Sciatic nerve (tissue), 2 donors: ENCODE measurements at places on chromosomes 16 and 17. TPM values are rescaled to one million over a fixed set of nuclear protein-coding genes. Genes with fewer than 3 reads are reported as not detected.

PCGF2 gene
- total RNA-seq = 56.2 TPM

NACA2 gene
- not detected for total RNA-seq

JUP gene
- 78.2 TPM for total RNA-seq

ITGB3 gene
- total RNA-seq = 30.2 TPM

C16orf96 gene
- 0.22 TPM for total RNA-seq

ZFP3 gene
- total RNA-seq = 6.6 TPM

STAT5B gene
- total RNA-seq = 90.8 TPM

TPSAB1 gene
- total RNA-seq = 11.5 TPM

CCDC154 gene
- total RNA-seq = 3.3 TPM

MMP15 gene
- 44.0 TPM for total RNA-seq

BAIAP3 gene
- total RNA-seq = 3.9 TPM

OSGIN1 gene
- total RNA-seq = 11.5 TPM

TAC4 gene
- total RNA-seq = not detected

RAPGEFL1 gene
- total RNA-seq = 21.2 TPM

FAM171A2 gene
- total RNA-seq = 3.7 TPM

SLC4A1 gene
- total RNA-seq = 47.6 TPM

SHISA9 gene
- 3.8 TPM for total RNA-seq

PYY gene
- total RNA-seq = not detected

OR1F1 gene
- not detected for total RNA-seq

SCGB1C2 gene
- total RNA-seq = not detected

CD300H gene
- total RNA-seq = not detected

KRT33A gene
- total RNA-seq = not detected

HYDIN gene
- total RNA-seq = 3.4 TPM

CDR2 gene
- 31.1 TPM for total RNA-seq

TMEM100 gene
- total RNA-seq = 13.5 TPM

TBC1D3D gene
- not detected for total RNA-seq

TEKT5 gene
- total RNA-seq = not detected

CORO6 gene
- total RNA-seq = 21.5 TPM

CCL2 gene
- 219 TPM for total RNA-seq

TP53TG3C gene
- total RNA-seq = not detected

KRTAP3-1 gene
- total RNA-seq = not detected

PARN gene
- 31.6 TPM for total RNA-seq

SLC16A3 gene
- total RNA-seq = 53.1 TPM

GDPD3 gene
- 17.1 TPM for total RNA-seq

TMEM94 gene
- 86.8 TPM for total RNA-seq

PPL gene
- 85.1 TPM for total RNA-seq

CCDC144A gene
- total RNA-seq = 4.5 TPM

GINS2 gene
- total RNA-seq = 1.3 TPM

SMARCD2 gene
- total RNA-seq = 50.4 TPM

MPO gene
- total RNA-seq = 2.0 TPM

PRMT7 gene
- 58.9 TPM for total RNA-seq

ITGAL gene
- 14.5 TPM for total RNA-seq

SKA2 gene
- total RNA-seq = 34.0 TPM

B9D1 gene
- 19.8 TPM for total RNA-seq

CDH3 gene
- 10.2 TPM for total RNA-seq

GPRC5B gene
- total RNA-seq = 122 TPM

PRSS27 gene
- total RNA-seq = 2.1 TPM

ASGR1 gene
- 2.3 TPM for total RNA-seq

SAMD14 gene
- total RNA-seq = 2.5 TPM

OR4D1 gene
- total RNA-seq = not detected

SMARCE1 gene
- total RNA-seq = 115 TPM

IRX5 gene
- total RNA-seq = 0.13 TPM

PIK3R5 gene
- total RNA-seq = 15.1 TPM

KRT13 gene
- 0.62 TPM for total RNA-seq

SEPTIN1 gene
- total RNA-seq = 7.2 TPM

NR1D1 gene
- 69.8 TPM for total RNA-seq

PLXDC1 gene
- total RNA-seq = 36.4 TPM
